ENCODE measurements at places on chromosomes 12 and 14.
A peak's percentile ranks its signal among the peaks of the same experiment; 100 is the strongest.

DNA sequence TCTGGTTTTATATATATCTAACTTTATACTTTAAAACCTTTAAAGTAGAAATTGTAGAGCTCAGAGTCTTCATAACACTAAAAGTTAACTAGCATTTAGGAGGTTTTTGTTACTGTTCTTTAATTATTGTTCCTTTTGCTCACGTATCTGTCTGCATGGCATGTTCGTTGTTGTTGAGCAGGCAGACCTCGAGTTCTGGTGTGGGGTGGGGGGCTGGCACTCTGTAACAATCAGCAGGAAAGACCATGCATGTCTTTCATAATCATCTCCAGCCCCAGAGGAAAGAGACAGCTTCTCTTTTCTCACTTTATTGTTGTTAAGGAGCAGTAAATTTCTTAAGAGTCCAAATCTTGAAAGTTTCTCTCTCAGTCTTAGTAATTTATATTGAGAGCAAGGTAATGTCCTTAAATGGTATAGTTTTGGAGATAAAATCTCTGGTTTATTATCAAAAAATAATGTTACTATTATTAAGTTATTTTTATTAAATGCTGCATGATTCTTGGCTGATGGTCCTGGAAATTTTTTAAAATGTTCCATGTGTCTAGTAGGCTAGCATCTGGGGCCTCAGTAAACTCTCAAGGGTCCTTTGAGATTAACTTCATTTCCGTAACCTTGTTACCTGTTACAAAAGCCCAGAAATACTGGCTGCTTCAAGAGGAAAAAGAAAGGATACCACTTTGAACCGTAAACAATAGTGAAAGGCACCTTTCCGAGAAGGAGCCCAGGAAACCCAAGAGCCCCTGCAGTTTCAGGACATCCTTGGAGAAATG lies 30.3 kb downstream of the CKB start:
- DNase-seq, result no peak

GRCh38 chr12:83574142-83574541 lies 887.4 kb downstream of the TMTC2 start:
- no peak for DNase-seq

DNA sequence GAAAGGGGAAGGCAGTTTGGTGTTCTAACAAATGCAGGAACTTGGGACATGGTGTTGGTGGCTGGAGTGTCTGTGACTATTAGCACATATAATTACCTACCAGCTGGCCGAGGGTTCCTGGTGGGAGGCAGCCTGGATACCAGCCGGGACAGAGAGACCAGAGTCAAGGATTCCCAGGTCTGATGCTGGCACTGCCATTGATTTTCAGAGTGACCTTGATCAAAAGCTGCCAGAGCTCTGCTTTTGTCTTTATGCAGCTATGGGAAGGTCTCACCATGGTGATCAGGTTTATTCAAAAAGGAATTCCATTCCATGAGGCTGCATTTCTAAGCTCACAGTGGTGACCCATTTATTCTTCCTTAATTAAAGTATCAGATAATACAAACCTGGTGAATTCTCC lies 101.0 kb upstream of the PWP1 start:
- no peak for DNase-seq

DNA sequence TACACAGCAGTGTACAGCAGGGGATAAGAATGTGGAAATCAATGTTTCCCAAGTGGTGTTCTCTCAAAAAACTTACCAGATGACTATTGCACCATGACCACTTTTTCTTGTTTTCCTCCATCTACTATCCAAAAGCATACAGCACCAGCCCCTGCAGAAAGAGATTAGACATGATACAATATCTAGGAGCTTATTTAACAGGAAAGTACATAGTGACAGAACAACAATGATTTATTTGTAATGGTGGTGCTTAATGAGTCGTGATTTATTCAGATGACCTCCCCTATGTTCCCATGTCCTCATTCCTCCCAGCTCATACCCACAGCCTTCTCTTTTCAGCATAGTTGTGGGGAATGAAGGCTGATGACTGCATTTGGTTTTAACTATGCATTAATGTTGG lies 413.6 kb downstream of the BTG1 start:
- DNase-seq, result no peak

DNA sequence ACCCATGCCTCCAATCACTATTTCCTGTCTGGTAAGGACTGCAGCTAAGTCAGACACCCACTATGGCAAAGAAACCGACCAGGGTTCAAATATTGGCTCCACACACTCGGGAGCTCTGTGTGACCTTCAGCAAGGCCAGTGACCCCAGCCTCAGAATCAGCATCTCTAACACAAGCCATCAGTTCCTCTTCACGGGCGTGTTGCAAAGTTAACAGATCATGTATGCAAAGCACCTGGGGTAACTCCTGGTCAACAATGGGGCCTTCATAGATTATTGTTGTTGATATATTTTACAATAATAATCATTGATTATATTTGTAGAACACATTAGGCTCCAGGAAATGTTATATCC lies 6.2 kb upstream of the FAM222A start:
- no peak for DNase-seq

- no peak for DNase-seq
Observed at GRCh38 chr12:82937151-82937550, 250.4 kb downstream of the TMTC2 start.

DNA sequence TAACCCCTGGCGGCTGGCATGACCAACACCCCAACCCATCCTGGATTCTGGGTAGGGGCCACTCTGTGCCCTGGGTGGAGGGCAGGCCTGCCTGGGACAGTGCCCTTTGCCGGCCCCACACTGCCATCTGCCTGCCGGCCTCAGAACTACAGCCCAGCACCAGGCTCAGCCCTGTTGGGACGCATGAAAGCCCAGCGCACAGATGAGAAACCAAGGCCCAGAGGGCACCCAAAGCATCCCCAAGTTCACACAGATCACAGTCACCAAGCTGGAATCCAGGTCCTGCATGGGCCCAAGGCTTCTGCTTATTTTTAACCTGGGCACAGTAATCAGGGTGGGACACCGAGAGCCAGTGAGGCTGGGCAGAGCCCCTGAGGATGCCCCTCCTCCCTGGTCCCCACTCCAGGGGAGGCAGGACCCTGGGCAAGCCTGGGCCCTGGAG lies 26.2 kb downstream of the RFLNA start:
- DNase-seq, result peak; percentile 65

GRCh38 chr14:97924922-97925613 lies 1127.9 kb downstream of the VRK1 start:
- no peak for DNase-seq

GRCh38 chr14:65106736-65107135 lies 4.4 kb upstream of the MAX start:
- no peak for DNase-seq

DNA sequence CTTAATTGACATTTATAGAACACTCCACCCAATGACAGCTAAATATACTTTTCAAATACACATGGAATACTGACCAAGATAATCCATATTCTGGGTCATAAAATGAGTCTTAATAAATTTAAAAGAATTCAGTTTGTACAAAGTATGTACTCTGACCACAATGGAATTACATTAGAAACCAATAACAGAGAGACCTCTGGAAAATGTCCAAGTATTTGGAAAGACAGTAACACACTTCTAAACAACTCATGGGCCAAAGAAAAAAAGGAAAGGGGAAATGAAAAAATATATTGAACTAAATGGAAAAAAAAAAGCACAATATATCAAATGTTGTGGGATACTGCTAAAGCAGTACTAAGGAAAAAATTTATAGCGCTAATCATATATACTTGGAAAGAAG lies 52.0 kb downstream of the CRACR2A start:
- no peak for DNase-seq

- peak; percentile 95 for DNase-seq
Observed at GRCh38 chr12:26246483-26247164, 51.3 kb downstream of the SSPN start.

All from LoVo (cell line).